ENCODE measurements at places on chromosomes 4 and X.

- no peak for DNase-seq
These were observed 112.9 kb downstream of the MBNL3 start for GRCh38 chrX:132375941-132376340.

DNA sequence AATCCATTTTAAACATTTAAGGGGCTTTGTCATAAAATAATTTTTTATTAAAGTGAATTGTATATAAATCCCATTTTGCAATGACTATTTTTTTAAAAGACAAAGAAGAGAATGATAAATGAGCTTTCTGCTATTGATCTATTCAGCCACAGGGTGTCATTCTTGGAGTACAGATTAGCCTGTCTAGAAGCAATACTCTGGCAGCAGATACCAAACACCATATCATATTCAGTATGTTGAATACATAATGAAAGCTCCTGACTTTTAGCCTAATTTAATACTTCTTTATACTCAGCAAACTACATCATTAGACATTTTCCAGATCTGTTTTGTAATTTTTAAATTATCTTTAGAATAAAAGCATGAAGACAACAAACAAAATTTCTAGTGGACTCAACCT lies 496.3 kb downstream of the PDGFC start:
- no peak for DNase-seq

DNA sequence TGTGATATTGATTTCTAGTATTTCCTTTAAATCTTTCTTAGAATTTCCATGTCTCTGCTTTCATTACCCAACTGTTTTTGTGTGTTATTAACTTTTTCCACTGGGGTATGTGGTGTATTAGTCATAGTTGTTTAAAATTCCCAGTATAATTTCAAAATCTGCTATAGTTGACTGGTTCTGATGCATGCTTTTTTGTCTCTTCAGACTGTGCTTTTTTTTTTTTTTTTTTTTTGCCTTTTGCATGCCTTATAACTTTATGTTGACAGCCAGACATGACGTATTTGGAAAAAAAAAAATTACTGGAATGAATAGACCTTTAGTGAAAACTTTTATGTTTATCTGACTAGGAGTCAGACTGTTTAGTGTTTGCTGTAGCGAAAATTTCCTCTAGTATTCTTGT lies 580.4 kb downstream of the ANKRD50 start:
- DNase-seq: no peak

DNA sequence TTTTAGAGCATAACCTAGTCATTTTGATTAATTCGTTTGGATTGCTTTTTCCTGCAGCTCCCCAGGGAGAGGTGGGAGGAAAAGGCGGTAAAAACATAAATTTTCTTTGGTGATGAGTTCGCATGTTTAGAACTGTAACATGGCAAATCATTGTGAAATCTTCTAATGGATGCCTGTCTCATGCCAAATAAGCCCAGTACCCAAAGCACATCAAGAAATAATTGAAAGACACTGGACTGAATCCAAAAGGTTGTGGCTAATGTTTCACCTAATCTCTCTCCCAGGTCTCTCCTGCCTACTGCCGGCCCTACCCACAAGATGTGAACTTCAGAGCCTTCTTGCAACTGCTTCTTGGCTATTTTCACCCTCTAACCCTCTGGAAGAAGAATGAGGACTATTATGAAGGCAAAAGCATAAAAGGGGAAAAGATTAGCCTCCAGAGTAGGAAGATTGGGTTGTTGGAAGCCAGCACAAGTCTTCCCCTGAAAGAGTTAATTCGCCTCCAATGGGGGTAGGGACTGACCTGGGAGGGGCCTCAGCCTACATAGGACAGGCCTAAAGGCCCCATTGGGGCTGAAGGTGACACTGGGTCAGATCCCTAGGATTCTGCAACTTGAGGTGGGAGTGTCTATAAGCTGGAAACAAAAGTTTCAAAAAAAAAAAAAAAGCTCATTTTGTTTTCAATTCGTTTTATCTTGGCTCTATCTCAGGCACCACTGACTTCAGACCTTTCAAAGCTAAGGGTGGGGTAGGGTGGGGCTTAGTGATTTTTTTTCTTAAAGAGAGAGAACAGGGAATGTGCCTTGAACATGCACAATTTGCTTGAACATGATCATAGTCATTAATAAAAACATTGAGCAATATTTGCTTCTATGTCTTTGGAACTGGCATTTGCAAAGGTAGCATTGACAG lies 278.6 kb upstream of the KLF3 start:
- DNase-seq: no peak

- DNase-seq: no peak
These were observed 393.3 kb upstream of the CTSO start for GRCh38 chr4:156346959-156347385.

DNA sequence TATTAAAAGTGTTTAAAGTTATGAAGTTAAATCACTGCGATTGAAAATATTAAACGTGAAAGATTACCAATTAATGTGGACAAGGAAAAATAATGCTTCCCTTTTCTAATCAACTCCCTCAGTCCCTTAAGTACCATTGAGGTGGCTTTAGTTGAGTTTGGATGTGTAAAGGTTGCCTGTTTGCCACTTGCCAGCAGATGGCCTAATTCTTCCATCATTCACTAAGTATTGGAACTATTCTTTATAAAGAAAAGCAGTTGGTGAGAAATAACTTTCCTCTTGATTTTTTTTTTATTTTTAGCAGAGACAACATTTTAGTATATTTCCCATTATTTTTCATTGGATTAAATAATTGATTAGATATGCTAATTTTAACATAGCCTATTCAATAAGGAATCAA lies 295.9 kb upstream of the TACR3 start:
- DNase-seq: peak; percentile 36

Data from WERI-Rb-1 (cell line).